IMR-90 (cell line): ENCODE measurements at places on chromosomes 4 and X. TPM values are rescaled to one million over a fixed set of nuclear protein-coding genes. Genes with fewer than 3 reads are reported as not detected.

Gene ARFIP1
- total RNA-seq, result 30.5 and 37.5 TPM in 2 replicates

Gene HCCS
- 24.0 and 35.8 TPM in 2 replicates for total RNA-seq

Gene SERPINA7
- total RNA-seq, result not detected in 2 replicates

Gene GC
- not detected in 2 replicates for total RNA-seq

Gene IL2
- total RNA-seq, result not detected in 2 replicates

Gene GPR50
- total RNA-seq, result not detected in 2 replicates

Gene SLC34A2
- total RNA-seq, result not detected in 2 replicates

Gene EFHC2
- total RNA-seq, result 0.18 and 0.28 TPM in 2 replicates

Gene PRDM8
- 5.0 and 5.7 TPM in 2 replicates for total RNA-seq

Gene FHDC1
- total RNA-seq, result under 0.01 TPM in 2 replicates

Gene HHIP
- 6.6 and 8.6 TPM in 2 replicates for total RNA-seq

Gene NXF2
- total RNA-seq, result not detected in 2 replicates

Gene ADH1C
- not detected in 2 replicates for total RNA-seq

Gene FAM241A
- under 0.01 and 0.28 TPM in 2 replicates for total RNA-seq

Gene UTP3
- 14.9 and 26.1 TPM in 2 replicates for total RNA-seq

Gene IGFBP7
- total RNA-seq, result 33.2 and 34.2 TPM in 2 replicates

Gene AFM
- total RNA-seq, result not detected in 2 replicates

Gene ASB12
- total RNA-seq, result not detected in 2 replicates

Gene GRID2
- total RNA-seq, result under 0.01 TPM in 1 of 2 replicates, not detected in the other

Gene CLDN22
- total RNA-seq, result not detected in 2 replicates

Gene MAPK10
- 6.4 and 6.5 TPM in 2 replicates for total RNA-seq

Gene WAS
- total RNA-seq, result not detected in 2 replicates

Gene CENPVL1
- total RNA-seq, result not detected in 2 replicates

Gene ADAMTS3
- 2.5 and 2.9 TPM in 2 replicates for total RNA-seq

Gene CSAG2
- not detected in 2 replicates for total RNA-seq

Gene FAM184B
- total RNA-seq, result 0.18 and 0.28 TPM in 2 replicates

Gene CT55
- total RNA-seq, result not detected in 2 replicates

Gene SCML1
- 4.1 and 6.7 TPM in 2 replicates for total RNA-seq

Gene VCX3A
- not detected in 2 replicates for total RNA-seq

Gene UGT2B15
- total RNA-seq, result not detected in 2 replicates

Gene VSIG4
- not detected in 2 replicates for total RNA-seq

Gene SOD3
- 0.28 and 0.36 TPM in 2 replicates for total RNA-seq

Gene ZBED1
- 13.1 and 13.6 TPM in 2 replicates for total RNA-seq

Gene SH2D1A
- not detected in 2 replicates for total RNA-seq

Gene UGT2B11
- not detected in 2 replicates for total RNA-seq

Gene UBA6
- 268 and 454 TPM in 2 replicates for total RNA-seq

Gene GPRIN3
- under 0.01 TPM in 1 of 2 replicates, not detected in the other for total RNA-seq
